Pulmonary artery endothelial cell (primary cell): ENCODE measurements at places on chromosomes 16 and 17. TPM values are rescaled to one million over a fixed set of nuclear protein-coding genes. Genes with fewer than 3 reads are reported as not detected.

DNA sequence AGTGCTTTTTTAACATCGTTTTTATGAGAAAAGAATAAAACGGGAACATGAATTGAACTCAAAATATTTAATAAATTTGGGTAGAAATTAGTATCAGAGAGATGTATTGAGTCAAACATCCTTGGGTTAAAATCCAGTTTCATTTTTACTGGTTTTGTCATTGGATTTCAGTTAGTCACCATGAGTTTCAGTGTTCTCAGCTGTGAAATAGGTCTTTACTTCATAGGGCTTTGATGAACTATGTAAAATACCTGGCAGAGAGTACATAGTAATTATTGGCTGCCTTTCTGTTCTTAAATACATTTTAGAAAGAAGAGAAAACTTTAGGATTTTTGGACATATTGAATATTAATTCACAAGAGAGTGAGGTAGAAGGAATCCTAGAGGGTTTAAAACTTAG, 105.8 kb downstream of the TANC2 start:
- DNase-seq, result no peak

DNA sequence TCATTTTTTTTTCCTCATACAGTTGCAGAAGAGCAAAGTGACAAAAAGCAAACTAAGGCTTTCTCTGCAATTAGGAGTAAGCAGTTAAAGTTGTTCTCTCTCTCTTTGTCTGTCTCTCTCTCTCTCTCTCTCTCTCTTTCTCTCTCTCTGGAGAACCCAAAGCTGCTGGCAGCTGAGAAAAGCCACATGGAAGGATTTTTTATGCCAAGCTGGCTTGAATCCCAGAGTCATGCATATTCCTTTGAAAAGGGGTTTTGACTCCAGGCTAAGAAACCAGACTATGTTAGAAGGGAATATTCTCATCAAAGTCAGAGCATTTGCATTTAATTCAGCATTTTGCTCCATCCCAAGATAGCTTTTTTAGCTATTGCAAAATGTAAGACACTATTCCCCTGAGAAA, 1114.2 kb upstream of the GOT2 start:
- DNase-seq, result no peak

- DNase-seq, result no peak
Observed at GRCh38 chr17:66630828-66631472, 204.0 kb upstream of the CACNG5 start.

DNA sequence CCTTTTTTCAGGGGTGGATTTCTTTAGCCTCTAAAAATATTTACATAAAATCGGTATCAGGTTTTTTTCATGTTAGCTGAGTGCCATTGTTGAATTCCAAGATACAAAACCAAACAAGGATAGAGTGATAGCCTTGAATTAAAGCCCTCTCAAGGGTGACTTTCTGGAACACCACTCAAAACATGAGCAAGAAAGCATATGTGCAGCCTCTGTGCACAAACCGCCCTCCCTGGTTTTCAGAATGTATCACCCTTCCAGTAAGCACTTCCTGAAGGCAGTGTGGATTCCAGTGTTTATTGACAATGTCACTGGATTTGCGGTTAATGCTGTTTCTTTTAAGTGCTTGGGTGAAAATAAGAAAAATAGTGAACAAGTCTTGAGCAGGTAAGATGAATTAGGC, 597.7 kb downstream of the TMEM114 start:
- DNase-seq, result no peak

DNA sequence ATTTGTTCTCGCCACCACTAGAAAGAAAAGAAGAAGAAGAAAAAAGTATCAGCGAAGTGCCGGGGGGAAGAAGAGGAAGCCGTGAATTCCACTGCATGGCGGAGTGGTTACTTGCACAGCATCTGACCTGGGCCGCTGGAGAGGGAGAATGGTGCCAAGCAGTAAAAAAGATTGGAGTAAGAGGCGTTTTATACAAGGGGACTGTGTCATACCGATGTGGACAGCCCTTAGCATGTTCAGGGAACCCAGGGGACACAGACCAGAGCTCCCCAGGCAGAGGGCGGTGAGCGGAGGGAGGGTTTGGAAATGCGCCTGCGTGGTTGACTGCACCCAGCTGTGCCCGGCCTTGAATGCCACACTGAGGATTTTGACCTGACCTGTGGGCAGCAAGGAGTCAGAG, 52.8 kb downstream of the PLXDC1 start:
- no peak for DNase-seq

DNA sequence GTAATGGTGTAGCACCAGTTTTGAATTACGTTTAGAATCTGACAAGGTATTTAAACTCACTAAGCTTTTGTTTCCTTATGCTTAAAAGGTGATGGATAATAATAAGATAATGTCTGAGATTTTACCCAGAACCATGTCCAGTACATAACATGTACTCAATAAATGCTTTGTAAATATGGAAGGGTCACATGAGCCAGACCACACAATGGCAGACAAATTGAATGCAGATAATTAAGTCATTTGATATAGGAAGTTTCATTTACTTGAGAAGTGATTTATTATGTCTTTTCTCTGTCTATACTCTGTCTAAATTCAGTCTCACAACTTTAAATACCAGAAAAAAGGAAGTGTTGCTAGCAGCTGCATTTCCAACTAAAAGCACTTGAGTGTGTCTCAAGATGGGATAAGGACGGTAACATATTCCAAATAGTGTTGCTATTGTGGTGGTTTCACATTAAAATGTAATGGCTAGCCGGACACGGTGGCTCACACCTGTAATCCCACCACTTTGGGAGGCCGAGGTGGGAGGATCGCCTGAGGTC, 52.5 kb upstream of the DHX40 start:
- DNase-seq, result no peak

GRCh38 chr16:19916064-19916463, 31.4 kb upstream of the GPRC5B start:
- DNase-seq, result no peak

- no peak for DNase-seq
Observed at GRCh38 chr16:65989861-65990604, 376.5 kb upstream of the CDH5 start.

GRCh38 chr16:82045465-82045864, 10.4 kb downstream of the HSD17B2 start:
- DNase-seq, result no peak

DNA sequence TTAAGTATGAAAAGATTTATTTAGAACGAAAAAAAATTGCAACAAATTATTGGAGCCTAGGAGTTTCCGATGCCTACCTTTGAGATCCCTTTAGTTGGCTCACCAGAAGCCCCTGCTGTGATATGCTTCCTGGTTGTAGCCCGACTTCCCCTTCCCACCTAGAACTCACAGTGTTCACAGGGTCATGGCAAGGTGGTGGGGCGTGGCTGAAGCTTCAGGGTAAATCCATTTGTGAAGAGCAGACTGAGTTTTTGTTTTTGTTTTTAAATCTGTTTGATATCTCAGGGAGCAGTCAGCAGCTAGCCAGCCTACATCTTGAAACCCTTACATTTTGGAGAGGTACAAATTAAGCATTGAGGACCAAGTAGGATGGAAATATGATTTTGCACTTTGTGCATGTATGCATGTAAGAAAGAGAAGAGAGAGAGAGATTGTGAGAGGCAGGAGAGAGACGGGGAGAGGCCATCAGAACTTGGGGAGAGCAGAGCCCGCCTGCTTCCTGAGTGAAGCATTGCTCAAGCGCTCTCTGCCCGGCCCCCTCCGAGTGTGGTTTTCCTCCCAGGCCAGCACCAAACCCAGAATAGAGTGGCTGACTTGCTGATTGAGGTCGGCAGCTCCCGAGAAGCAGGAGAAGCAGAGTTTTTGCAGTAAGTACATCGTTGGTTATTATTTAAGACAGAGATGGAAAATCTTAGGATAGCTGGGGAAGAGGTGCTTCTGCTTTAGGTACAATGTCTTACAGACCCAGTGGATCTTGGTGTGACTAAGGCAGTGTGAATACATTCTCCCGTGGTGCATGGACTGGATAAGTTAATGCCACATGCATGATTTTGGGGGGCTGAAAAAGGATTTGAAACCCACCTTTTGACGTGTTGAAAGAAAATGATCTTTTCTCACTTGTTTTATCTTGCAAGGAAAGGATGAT, 64.2 kb downstream of the SPECC1 start:
- DNase-seq, result no peak

DNA sequence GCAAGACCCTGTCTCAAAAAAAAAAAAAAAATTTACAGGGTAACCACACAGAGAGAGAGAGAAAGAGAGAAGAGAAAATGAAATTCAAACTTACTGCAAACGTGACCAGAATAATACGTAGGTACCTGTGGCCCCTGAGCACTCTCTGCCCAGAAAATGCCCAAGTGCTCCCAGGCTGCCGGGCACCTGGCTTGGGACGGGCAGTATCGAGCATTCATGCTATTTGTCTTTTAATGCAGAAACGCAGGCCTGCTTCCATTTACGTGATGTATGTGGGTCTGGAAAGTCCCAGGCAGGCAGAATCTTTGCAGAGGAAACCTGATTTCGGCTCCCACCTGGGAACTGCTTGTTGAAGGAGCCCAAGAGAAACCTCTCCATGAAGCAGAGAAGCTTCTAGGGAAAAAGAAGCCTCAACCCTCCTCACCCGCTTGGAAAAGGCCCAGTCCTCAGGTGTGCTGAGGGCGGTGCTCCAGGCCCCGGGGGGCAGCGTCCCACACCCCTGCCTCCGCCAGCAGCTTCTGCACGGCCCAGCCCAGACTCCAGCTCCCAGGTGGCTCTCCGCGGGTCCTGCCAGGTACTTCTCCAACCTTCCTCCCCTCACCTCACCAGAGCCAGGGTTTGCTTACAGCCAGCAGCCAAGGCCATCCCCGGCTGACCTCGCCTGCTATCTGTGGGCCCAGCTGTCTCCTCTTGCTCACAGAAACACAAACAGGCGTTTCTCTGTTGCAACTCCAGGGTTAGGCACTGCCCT, 14.0 kb downstream of the RPH3AL start:
- DNase-seq, result no peak

DNA sequence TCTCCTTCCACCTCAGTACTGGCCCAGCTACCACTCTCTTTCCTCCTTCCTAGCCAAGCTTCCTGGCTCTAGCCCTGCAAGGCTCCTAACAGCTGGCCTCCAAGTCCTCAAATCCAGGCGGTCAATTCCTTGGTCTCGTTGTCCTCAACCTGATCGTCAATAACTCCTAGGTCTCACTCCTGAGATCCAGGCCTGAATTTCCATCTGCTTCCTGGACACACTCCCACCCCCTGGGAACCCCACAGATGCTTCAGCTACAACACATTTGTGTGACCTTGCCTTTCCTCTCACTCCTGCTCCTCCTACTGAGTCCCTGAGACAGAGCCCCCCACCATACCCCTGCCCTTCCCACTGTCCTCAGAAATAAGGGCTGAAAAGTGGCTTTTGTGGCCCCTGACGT, 2.3 kb downstream of the ENKD1 start:
- DNase-seq, result no peak

DNA sequence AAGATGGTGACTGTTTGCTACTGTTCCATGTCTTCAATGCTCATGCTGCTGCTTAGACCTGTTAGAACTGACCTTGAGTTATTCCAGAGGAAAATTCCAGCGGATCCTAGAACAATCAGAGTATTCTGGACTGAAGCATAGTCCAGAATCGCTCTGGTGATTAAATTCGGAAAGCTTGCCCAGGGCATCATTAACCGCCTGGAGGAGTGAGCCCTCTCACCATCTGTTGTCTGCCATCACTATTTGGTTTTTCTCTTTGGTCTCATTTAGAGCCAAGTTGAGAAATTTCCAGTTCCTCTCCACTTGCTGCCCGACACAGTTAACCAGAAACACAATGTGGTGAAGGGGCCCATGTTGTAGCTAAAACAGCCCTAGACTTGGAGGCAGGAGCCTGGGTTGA, 104.1 kb downstream of the BMERB1 start:
- DNase-seq, result no peak

GRCh38 chr16:84726669-84727467, 27.1 kb downstream of the USP10 start:
- no peak for DNase-seq

- no peak for DNase-seq
Observed at GRCh38 chr17:59424331-59424730, 92.9 kb downstream of the YPEL2 start.

DNA sequence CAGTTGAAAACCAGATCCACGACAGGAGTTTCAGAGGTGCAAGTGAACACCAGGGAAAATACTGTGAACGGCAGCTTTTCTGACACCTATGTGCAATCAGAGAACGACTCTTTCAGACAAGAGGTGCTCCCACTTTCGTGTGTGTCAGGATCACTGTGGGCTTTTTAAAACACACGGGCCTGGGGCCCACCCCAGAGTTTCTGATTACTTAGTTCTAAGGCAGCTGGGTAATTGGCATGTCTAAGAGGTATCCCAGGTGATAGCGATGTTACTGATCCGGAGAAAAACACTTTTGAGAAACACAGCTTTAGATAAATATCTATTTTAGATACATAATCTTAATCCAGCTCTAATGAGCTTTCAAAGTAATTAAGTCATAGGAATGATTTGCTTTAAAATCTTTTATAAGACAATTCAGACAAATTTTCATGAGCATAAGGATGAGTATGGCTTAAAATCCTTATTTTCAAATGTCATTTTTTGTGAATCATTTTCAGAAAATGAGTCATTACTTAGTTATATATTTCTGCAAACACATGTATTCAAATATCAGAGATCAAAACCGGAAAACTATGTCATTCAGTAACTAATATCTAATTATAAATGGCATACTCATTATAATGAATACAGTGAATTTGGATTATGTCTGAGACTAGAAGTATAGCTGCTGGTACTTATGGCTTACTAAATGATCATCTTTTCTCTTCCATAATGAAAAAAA, 217.9 kb upstream of the PSMD7 start:
- DNase-seq, result no peak

- DNase-seq, result no peak
Observed at GRCh38 chr17:32452281-32452680, 8.0 kb downstream of the PSMD11 start.

GRCh38 chr17:3026856-3027751, 36.3 kb downstream of the OR1D5 start:
- DNase-seq, result no peak

- DNase-seq, result no peak
Observed at GRCh38 chr17:82703036-82703745, 4.7 kb upstream of the RAB40B start.

DNA sequence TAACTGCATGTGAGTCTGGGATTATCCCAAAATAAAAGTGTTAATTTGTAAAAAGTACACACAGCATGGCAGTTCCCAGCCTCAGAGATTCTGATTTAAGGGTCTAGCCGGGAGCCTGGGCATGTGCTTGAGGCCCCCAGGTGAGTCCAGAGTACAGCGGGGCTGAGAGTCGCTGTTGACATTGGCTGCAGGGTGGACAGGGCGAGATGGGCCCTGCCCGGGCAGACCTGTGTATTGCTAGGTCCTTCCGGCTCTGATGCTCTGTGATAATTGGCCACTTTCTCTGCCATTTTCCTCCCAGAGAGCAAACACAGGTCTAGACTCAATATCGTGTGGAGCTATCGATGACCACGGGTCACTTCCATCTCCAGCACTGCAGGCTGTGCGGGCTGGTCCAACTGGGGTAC, 73.6 kb downstream of the ABCC6 start:
- no peak for DNase-seq

GRCh38 chr16:68351463-68351862, 40.6 kb downstream of the PRMT7 start:
- no peak for DNase-seq

GRCh38 chr16:16041196-16041892, 91.9 kb downstream of the ABCC1 start:
- no peak for DNase-seq

The TVP23A gene
- total RNA-seq, result not detected in 2 replicates

The SLC35G6 gene
- not detected in 2 replicates for total RNA-seq

The UMOD gene
- total RNA-seq, result not detected in 2 replicates

The ZKSCAN2 gene
- 2.6 and 4.2 TPM in 2 replicates for total RNA-seq

The EIF5A gene
- 799 and 805 TPM in 2 replicates for total RNA-seq

The CTDNEP1 gene
- total RNA-seq, result 28.8 and 30.7 TPM in 2 replicates

The ANKRD13B gene
- total RNA-seq, result 12.3 and 19.1 TPM in 2 replicates

The DHRS11 gene
- total RNA-seq, result 8.2 and 10.0 TPM in 2 replicates

The UBALD1 gene
- total RNA-seq, result 3.9 and 5.4 TPM in 2 replicates

The ATP2C2 gene
- not detected in 2 replicates for total RNA-seq

The CHST4 gene
- total RNA-seq, result not detected in 2 replicates

The ABCA10 gene
- total RNA-seq, result 0.40 and 0.53 TPM in 2 replicates

The CRYM gene
- not detected in 2 replicates for total RNA-seq

The KRTAP1-1 gene
- not detected in 2 replicates for total RNA-seq
